Esophagus squamous epithelium (tissue), 5 donors: ENCODE measurements at places on chromosomes 4 and X.

GRCh38 chr4:9891740-9892139, 110.3 kb downstream of the DRD5 start:
- DNase-seq, result no peak

DNA sequence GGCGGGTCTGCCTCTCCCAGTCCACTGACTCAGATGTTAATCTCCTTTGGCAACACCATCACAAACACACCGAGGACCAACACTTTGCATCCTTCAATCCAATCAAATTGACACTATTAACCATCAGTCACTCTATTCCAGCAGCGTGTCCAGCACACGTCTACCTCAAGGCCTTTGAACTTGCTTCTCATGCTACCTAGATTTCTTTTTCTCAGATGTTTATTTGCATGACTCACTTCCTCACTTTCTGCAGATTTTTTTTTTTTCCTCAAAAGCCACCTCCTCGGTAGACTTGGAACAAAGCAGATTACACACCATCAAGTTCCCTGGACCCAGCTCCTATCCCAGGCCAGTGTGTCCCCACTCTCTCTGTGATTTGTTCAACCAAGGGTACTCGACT, 49.5 kb downstream of the SUPT20HL2 start:
- DNase-seq, result no peak

- DNase-seq, result no peak
These were observed 2.4 kb upstream of the BCORL1 start for GRCh38 chrX:129980001-129980401.

DNA sequence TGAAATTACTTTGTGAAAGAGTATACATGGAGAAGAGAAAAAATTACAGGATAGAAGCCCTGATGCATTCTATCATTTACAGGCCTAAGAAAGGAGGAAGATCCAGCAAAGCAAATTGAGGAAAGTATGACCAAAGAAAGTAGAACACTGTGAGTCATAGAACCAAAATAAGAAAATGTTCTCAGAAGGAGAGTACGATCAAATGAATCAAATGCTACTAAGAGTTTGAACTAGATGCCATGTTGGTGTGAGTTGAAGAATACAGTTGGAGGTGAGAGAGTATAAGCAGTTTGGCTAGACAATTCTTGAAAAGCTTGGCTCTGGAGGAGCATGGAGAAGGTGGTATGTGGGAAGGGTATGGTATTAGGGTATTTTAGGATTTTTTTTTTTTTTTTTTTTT, 161.8 kb downstream of the RPA4 start:
- DNase-seq, result no peak

- no peak for DNase-seq
These were observed 754.3 kb upstream of the MAGEB2 start for GRCh38 chrX:29461039-29461438.

GRCh38 chrX:153687121-153688039, at the start of gene SLC6A8:
TSS of gene SLC6A8 (plus strand) at chrX:153687926. CDS start at chrX:153688575, 649 bp downstream.
- DNase-seq, result no peak

- DNase-seq, result no peak
These were observed 26.1 kb downstream of the COQ2 start for GRCh38 chr4:83258461-83258860.

GRCh38 chr4:89434364-89434988, 126.9 kb upstream of the GPRIN3 start:
- DNase-seq, result no peak

GRCh38 chr4:171919314-171919713, 106.1 kb downstream of the GALNTL6 start:
- no peak for DNase-seq

DNA sequence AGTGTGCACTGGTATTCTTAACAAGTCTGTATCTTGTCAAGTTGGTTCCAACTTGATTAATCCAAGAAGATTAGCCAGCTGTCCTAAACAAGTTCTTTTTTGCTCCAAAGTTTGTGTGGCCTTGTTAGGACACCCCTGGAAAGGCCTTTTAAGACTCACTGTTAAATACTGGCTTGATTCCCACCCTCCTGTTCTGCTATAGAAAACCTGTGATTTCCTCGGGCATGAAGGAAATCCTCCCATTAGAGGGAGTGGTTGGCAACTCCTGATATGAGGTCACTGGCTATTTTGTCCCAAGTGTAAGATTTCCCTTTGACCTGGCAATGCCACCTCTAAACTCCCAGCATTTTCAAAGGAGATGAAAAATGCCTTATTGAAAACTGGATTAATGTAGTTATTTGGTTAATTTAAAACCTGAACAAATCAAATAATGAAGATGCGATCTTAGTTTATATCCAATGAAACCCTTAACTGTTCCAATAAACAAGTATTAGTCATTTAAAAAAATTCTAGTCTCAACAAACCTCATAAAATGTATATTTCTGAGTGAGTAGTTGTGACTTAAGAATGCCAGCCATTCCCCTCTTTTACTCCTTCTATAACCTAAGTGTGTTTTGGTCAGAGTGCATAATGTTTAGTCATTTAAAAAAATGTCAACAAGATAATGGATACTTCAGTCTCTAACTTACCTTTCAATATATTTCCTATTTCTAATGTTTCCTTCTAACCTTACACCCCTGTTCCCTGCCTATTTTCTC, 94.4 kb downstream of the NPNT start:
- no peak for DNase-seq

- DNase-seq, result no peak
These were observed 7.0 kb upstream of the LRAT start for GRCh38 chr4:154736770-154737169.

DNA sequence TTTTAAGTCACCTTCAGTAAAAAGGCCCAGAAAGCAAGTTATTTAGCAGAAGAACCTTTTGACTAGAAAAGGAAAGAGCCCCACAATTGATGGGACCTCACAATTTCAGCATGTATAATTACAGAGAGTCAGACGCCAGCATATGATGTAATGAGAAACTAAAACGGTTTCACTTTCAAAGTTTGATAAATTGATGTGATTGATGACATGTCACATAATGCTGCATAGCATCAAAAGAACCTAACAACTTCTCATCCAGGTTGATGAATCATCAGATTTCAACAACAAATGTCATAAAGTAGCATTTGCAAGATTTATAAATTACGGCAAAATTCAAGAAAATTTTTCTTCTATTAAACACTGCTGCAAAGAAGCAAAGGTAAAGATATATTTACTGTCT, 3.9 kb upstream of the GAR1 start:
- DNase-seq, result no peak

DNA sequence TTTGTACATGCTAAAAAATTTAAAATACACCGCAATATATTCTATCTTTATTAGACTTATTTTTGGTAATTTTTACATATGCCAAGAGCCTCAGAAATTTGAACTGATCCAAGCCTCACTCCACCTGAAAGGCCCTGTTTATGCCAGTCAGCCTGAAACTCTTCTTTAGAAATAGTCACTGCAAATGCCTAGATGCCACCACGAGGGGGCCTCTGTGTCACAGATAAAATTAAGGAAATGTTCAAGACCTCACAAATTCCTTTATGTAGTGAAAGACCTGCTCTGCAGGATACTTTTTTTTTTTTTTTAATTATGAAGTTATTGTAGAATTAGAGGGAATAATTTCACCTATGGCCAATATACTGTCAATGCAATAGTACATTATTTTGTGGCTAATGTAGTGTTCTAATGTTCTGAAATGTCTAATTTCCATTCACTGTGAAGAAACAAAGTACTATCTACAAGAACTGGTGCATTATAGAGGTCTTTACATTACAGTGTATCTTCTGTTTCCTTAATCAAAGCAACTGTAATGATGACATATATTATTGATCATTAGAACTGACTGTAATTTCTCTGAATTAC, 69.8 kb downstream of the DTHD1 start:
- DNase-seq, result peak; percentile 7

GRCh38 chrX:113962343-113962742, 621.5 kb upstream of the HTR2C start:
- DNase-seq, result no peak

- no peak for DNase-seq
These were observed 92.3 kb downstream of the PRDM5 start for GRCh38 chr4:120830204-120830603.

DNA sequence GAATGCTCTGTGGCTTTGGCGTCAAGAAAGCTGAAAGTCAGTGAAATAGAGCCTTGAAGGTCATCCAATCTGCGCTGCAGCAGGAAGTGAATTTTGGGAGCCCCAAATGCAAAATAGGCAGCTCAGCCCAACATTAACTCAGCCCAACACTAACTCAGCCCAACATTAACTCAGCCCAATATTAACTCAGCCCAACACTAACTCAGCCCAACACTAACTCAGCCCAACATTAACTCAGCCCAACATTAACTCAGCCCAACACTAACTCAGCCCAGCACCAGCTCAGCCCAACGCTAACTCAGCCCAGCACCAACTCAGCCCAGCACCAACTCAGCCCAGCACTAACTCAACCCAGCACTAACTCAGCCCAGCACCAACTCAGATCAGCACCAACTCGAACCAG, 71.5 kb downstream of the SORBS2 start:
- no peak for DNase-seq

DNA sequence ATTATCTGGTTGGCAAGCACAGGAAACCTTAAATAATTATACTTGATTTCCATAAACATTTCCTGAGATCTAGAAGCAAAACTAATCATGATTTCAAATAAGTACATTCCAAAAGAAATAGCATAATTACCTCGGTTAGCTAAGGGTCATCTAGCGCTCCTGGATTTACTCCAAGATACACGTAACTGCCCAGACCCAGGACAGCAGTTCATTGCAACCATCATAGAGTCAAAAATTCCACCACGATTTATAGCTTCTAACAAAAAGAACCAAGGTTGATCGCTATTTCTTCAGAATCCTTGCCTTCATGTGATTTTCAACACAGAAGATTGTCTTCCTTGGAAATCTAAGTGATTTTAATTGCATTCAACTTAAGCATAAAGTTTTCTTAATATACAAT, 1235.5 kb upstream of the TENM3 start:
- DNase-seq, result no peak

GRCh38 chrX:124478046-124478445, 131.7 kb downstream of the SH2D1A start:
- no peak for DNase-seq

- no peak for DNase-seq
These were observed 4.6 kb downstream of the RASL11B start for GRCh38 chr4:52866734-52867133.

- DNase-seq, result no peak
These were observed 70.0 kb upstream of the MSX1 start for GRCh38 chr4:4789462-4789861.

DNA sequence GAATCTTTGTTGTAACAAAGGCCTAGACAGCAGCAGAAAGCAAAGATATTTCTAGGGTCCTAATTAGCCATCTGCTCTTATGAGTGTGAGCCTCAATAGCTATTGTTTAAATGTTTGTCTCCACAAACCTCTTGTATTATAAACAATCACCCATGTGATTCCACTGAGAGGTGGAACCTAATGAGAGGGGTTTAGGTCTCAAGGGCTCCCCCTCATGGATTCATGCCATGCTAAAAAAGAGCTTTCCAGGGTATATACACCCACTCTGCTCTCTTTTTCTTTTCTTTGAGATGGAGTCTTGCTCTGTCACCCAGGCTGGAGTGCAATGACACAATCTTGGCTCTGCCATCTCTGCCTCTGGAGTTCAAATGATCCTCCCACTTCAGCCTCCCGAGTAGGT, 42.1 kb downstream of the TRIM61 start:
- DNase-seq, result no peak

- no peak for DNase-seq
These were observed 9.2 kb downstream of the PDE6B start for GRCh38 chr4:634599-634985.

- DNase-seq, result no peak
These were observed 441.3 kb downstream of the PCDH18 start for GRCh38 chr4:137090951-137091350.

- no peak for DNase-seq
These were observed 537.9 kb downstream of the IQCM start for GRCh38 chr4:149277705-149278104.

GRCh38 chrX:103498786-103499185, 20.5 kb downstream of the RAB40A start:
- no peak for DNase-seq

DNA sequence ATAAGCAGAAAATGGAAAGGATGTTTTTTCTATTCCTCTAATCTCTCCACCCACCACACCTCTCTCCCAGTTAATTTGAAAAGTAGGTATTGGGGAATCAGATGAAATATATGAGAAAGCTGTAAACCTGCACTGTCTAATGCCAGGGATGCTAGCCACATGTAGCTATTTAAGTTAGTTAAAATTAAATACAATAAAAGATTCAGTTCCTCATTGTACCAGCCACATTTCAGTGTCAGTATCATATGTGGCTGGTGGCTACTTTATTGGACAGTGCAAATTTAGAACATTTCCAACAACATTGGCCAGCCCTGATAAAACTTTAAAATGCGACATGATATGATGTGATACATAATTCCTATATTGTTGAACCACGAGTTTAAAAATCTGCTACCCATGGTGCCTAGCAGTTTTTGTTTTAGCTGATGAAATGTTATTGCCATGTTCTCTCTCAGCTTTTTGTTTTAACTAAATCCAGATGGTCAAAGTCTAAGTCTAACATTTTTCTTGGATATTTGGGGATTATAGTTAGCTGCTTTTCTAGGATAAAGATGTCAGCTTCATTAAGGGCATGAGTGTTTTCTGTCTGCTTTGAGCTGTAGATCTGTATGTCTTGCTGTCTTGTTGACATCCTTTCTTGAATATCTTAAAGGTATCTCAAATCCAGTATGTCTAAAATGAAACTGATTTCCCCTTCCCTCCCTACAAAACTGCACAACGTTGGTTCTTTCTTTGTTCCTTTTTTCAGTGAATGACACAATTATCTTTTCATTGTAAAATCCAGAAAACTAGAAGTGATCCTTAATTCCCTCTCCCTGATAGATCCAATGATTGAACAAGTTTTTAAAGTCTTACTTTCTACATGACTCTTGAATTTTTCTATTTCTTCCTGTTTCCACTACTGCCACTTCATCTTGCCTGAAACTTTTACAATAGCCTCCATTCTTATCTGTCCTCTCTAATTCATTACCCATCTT, 6.2 kb downstream of the ARFIP1 start:
- no peak for DNase-seq

GRCh38 chrX:23752740-23753415, 9.8 kb upstream of the ACOT9 start:
- no peak for DNase-seq

GRCh38 chrX:112137276-112137675, 54.7 kb upstream of the TRPC5 start:
- DNase-seq, result no peak
